Stimulated activated CD4-positive, alpha-beta T cell treated with anti-CD3 and anti-CD28 coated beads, Interleukin-12 subunit alpha, Interleukin-12 subunit beta, amount 100 ng/mL, for 4 hours (primary cell): ENCODE measurements at places on chromosomes 2 and 18.

GRCh38 chr2:102780467-102780866, 18.6 kb downstream of the TMEM182 start:
- no peak for DNase-seq

DNA sequence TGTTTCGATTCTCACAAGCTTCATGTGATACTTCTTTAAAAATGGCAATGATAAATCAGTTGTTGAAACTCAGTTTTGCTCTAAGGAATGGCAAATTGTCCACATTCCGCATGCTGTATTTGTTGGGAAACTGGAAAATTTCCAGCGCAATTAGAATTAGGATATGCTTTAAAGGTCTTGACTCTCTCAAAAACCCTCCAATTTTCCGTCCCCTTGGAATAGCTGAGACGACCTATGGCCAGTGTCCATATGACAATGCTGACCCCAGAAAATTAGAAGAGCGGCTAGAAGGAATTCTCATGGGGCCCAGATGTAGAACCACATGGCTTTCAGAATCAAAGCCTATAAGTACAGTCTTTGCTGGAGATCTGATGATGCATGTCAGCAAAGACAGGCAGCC, 170.8 kb downstream of the TMEM18 start:
- DNase-seq = no peak

GRCh38 chr2:118845522-118846441, 1.7 kb downstream of the EN1 start:
- DNase-seq = no peak

GRCh38 chr18:62545098-62545497, 22.3 kb downstream of the ZCCHC2 start:
- DNase-seq = no peak

DNA sequence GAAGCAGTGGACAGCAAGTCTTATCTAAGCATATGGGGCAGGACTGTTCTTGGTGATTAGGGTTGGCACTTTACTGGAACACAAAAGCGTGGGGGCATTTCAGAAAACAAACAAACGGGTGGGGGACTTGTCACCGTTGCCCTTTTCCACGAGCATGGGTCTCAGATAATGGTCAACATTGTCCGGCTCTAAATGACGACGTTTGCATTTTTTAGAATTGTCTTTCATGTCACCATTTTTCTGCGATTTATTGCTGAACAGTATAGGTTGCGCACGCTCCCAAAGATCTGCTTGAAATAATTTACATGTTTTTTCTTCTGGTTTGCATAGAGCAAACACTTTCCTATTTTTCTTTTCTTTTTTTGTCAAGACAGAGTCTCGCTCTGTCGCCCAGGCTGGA, 46.6 kb upstream of the TBC1D8 start:
- no peak for DNase-seq

DNA sequence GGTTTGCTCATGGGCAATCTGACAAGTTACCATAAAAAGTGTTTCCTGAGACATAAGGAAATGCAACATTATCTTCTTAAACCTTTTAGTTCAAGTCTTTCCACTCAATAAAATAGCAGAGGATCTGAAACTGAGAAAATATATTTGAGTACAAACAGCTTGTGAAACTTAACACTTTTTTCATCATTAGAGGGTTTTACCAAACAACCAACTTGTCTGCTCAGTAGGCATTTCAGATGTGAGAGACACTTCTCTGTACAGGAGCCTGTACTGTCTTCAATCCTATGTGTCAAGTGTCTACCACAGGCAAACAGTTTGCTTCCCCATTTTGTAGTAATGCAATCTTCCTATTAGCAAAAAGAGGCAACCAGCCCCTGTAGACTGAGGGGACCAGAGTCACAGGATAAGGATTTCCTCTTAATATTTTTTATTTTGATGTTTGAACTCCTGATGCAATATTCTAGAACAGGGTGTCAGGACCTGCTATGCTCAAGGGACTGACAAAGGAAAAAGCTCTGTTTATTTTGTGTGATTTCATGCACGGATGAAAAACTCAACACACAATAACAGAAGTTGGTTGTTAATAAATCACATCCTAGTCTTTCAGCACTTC, 159.1 kb upstream of the LHCGR start:
- DNase-seq = no peak

- no peak for DNase-seq
These were observed 14.4 kb downstream of the SMYD1 start for GRCh38 chr2:88081924-88082608.

- no peak for DNase-seq
These were observed 53.8 kb upstream of the SLC5A7 start for GRCh38 chr2:107932488-107932887.

DNA sequence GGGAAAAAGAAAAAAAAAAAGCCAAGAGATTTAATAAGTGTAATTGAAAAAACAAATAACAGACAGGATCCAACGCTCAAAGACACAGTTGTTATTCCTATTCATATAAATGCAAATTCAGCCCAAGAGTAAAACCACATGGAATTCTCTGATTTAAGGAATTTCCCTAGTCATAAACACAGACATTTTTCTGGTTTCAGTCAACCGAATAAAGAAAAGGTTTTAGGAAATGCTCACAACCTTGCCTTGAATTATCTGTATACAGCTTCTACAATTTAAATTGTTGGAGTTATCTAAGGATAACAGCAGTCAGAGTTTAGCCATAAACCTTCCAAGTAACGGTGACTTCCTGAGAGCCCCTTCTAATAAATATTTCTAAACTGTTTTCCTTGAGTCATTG, 122.7 kb downstream of the VWC2L start:
- DNase-seq = no peak

DNA sequence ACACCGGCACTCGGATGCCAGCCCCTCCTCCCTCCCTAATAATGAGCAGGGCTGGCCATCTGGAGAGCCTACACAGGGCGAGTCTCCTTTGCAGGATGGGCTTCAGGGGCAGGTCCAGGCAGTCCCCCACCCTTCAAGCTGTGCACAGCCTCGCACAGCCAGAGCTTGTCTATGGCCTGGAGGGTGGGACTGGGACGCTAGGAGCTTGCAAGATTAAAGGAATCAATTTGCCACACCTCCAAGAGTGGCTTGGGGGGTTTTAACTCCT, 43.9 kb upstream of the OTOF start:
- no peak for DNase-seq

DNA sequence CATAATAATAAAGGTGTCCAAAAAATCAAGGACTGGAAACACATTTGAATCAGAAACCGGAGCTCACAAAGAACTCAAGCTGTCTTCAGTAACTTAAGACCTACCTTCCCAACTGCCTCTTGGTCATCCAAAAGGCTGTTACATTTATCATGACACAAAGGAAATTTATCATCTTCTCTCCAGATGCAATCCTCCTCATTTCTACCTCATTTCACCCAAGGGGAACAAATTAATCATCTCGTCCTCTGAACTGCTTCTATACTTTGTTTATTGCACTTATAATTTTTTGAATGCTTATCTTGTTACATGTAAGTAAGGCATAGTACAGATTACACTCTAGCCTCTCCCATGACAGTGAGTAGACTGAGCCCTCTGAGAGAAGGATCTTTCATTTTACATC, 105.1 kb upstream of the RGPD4 start:
- DNase-seq = no peak

GRCh38 chr2:99691926-99692325, 202.1 kb upstream of the REV1 start:
- no peak for DNase-seq

GRCh38 chr2:64311948-64312621, 141.9 kb upstream of the LGALSL start:
- DNase-seq = no peak

GRCh38 chr2:235170016-235170415, 218.2 kb downstream of the SH3BP4 start:
- DNase-seq = no peak

- no peak for DNase-seq
These were observed 174.3 kb downstream of the IKZF2 start for GRCh38 chr2:212977152-212977551.

DNA sequence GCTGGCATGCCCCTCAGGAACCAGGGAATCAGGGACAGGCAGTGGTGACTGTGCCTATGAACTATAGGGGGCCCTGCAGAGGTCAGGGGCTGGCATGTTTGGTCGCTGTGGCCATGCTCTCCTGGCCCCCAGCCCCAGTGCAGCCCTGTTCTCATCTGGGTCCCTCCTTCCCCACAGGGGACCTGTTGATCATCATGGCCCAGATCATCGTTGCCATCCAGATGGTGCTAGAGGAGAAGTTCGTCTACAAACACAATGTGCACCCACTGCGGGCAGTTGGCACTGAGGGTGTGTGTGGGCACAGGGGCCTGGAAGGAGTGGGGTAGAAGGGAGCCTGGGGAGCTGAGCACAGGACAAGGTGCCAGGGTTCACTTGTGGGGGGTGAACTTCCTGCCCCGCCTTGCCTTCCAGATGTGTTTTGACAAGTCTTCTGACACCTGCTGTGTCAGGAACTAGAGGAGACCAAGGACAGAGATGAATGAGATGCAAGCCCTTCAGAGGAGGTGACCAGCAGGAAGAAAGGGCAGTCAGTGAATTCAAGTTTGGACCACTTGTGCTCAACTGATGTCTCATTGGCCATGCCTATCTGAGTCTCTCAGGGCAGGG, 9.6 kb upstream of the CENPA start:
- DNase-seq = no peak

GRCh38 chr2:138306626-138307025, 194.9 kb upstream of the SPOPL start:
- no peak for DNase-seq

- no peak for DNase-seq
These were observed 2.4 kb downstream of the TTN start for GRCh38 chr2:178804791-178805190.

DNA sequence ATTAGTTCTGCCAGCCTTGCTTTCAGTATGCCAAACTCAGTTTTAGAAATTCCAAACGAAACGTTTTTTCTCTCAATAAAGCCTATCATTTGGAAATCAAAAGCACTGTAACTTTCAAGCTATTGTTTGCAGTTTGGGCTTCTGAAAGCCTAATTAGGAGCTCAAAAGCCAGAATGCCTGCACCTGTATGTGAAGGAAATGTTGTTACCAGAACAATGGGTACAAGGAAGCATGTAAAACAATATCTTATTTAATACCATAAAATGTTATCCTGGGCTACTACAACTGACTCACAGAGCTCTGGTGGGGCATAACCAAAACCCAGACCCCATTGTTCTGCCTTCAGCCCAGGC, 12.6 kb upstream of the GULP1 start:
- DNase-seq = no peak

DNA sequence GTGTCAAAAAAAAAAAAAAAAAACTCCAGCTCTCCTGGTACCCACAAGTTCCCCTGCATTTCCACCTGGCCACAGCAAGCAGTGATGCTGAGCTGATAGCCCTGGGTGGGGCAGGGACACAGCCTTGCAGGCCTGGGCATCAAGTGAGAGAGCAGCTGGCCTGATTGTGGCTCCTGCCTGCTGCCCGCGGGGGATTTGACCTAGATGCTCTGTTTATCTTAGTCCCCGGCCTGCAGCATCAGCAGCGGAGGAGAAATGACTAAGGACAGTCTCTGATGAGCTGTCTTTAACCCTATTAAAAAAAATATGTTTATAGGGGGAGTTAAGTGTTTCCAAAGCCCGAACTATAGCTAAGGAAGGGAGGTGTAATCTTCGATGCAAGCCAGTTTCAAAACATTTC, 102.6 kb downstream of the MTCL1 start:
- DNase-seq = no peak

DNA sequence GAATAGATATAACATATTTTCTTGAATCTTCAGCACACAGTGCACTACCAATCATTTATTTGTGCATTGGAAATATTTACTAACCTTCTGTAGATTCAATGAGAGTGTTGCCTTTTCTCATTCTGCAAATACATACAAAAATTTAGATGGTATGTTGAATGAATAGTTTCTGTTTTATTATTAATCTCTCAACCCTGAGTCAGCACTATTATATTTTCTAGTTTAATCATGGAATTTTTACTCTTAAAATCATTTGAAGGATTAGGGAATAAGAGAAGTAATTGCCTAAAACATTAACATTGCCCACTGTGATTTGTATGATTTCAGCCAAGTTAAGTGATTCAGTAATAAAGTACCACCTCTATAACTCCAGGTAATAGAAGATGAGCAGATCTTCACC, 370.2 kb upstream of the CDH7 start:
- no peak for DNase-seq

DNA sequence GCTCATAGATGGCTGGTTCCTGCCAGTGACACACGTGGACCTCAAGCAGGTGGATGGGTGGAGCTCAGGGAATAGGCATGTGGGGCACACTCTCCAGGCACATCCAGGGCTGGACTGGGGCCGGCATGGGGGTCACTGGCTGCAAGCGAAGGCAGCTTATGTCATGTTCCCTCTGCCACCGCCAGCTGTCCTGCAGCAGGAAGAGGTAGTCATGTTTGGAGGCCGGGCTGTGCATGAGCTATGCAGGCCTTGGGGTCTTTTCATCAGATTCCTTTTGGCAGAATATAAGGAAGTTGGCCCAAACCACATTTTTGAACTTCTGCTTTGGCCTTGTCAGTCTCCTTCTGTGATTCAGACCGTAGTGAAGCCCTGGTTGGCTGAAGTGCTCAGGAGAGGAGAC, 61.5 kb downstream of the AGAP1 start:
- DNase-seq = no peak

DNA sequence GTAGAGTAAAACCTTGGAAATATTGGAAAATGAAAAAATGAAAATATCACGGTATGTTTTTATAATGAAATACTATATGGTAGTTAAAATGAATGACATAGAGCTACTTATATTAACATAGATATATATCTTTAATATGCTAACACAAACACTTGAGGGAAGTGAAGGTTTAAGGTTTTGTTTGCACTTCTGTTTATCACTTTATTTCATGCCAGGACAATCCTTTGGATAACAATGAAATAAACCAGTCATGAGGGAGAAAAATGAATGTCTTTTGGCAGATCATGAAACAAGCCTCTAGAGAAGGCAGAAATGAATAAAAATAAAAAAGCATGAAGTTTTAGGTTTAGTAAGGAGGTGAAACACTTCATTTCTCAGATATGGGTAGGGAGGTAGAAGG, 89.9 kb downstream of the BAZ2B start:
- DNase-seq = no peak

GRCh38 chr2:19347619-19348562, 10.5 kb downstream of the OSR1 start:
- DNase-seq = peak; percentile 89

DNA sequence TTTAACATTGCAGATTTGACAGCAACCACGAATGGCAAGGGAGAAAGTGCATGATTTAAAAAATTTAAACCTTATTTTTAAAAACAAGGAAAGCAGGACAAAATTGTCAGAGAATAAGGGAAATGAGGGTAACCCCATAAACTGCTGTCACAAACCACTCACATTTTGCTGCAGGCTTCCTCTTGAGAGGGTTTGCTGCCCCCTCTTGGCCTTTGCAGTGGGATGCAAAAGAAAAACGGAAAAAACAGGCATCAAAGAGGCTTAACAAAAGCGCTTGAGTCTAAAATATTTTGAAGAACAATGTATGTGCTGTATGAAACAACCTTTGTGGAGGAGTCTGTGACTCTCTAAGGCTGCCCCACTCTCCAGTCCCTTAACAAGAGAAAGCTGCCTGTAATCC, 91.6 kb downstream of the TMX3 start:
- no peak for DNase-seq
